ENCODE measurements at places on chromosomes 2 and 18. TPM values are rescaled to one million over a fixed set of nuclear protein-coding genes. Genes with fewer than 3 reads are reported as not detected.

DNA sequence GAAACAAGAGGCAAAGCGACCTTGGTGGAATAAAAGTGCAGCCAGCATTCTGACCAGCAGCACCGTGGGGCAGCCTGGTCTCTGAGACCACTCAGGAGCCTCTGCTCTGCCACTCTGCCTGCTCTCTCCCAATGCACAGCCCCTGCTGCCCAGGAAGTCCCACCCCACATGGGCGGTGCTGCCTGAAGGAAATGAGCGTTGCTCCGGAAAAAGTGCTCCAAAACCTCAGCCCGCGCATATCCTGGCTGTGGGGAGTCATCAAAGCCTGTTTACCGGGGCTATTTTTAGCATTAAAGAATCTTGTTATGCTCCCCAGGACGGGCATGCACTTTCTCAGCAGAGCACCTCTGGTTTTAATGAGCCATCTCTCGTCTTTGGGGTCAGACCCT, 54.5 kb downstream of the EPAS1 start:
- no peak for DNase-seq

ASXL3 gene
- total RNA-seq: 15.6 TPM

DNA sequence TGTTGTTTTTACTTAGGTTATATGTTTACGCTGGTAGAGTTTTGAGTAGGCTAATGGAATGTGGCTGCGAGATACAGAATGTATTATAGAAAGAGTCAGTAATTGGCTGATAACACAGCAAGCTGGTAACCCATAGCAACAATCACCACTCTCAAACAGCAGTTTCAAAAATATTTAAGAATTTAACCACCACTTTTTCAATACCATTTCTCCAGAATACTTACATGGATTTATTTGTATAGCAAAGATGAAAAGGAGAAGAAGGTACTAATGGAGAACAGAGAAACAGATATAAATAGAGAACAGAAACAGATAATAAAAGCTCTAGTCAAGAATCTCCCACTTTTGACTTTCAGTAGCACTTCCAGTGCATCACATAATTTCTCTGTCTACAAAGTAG, 188.3 kb upstream of the SLC39A10 start:
- DNase-seq: no peak

GRCh38 chr2:8627692-8628085, 54.2 kb upstream of the ID2 start:
- DNase-seq: no peak

DNA sequence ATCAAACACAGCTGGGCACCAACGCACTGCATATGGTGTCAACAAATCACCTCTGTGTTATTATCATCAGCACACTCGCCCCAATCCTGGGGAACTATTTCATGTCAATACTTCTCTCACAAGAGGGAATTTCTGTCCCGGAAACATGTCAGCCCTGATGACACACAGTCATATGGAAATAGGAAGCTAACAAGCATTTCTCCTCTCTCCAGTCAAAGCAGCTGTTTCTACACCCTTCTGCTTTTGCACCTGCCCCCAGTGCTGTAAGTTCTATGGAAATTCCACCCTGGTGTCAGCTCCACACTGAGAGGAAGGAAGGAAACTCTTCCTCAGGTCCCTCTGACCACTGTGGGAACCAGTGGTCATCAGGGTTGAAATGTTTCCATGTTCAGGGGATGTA, 447.6 kb upstream of the ID2 start:
- DNase-seq: no peak

ABCG8 gene
- total RNA-seq: not detected

KRTCAP3 gene
- total RNA-seq: 23.9 TPM

DNA sequence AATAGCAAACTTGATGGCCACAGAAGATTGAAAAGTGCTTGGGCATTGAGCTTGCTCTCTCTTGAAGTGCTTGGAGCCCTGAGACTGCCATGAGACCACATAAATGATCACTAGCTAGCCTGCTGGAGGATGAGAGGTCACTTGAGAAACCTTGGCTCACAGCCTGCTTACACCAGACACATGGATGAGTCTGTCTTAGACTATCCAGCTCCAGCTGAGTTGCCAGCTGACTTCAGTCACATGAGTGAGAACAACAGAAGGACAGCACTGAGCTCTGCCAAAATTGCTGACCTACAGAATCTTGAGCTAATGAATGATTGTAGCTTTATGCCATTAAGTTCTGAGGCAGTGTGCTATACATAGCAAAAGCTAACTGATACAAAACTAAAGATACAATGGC, 18.1 kb downstream of the NABP1 start:
- DNase-seq: no peak

All from type B pancreatic cell (in vitro differentiated cells).